ENCODE measurements at places on chromosomes 11 and 22. TPM values are rescaled to one million over a fixed set of nuclear protein-coding genes. Genes with fewer than 3 reads are reported as not detected.

- DNase-seq: peak; percentile 82
Observed at GRCh38 chr22:36873614-36874308, 13.0 kb downstream of the NCF4 start.

DNA sequence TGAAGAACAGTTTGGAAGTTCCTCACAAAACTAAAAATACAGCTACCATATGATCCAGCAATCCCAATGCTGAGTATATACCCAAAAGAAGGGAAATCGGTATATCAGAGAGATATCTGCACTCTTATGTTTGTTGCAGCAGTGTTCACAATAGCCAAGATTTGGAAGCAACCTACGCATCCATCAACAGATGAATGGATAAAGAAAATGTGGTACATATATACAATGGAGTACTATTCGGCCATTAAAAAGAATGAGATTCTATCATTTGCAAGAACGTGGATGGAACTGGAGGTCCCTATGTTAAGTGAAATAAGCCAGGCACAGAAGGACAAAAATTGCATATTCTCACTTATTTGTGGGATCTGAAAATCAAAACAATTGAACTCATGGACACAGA, 46.5 kb downstream of the XRRA1 start:
- DNase-seq: no peak

DNA sequence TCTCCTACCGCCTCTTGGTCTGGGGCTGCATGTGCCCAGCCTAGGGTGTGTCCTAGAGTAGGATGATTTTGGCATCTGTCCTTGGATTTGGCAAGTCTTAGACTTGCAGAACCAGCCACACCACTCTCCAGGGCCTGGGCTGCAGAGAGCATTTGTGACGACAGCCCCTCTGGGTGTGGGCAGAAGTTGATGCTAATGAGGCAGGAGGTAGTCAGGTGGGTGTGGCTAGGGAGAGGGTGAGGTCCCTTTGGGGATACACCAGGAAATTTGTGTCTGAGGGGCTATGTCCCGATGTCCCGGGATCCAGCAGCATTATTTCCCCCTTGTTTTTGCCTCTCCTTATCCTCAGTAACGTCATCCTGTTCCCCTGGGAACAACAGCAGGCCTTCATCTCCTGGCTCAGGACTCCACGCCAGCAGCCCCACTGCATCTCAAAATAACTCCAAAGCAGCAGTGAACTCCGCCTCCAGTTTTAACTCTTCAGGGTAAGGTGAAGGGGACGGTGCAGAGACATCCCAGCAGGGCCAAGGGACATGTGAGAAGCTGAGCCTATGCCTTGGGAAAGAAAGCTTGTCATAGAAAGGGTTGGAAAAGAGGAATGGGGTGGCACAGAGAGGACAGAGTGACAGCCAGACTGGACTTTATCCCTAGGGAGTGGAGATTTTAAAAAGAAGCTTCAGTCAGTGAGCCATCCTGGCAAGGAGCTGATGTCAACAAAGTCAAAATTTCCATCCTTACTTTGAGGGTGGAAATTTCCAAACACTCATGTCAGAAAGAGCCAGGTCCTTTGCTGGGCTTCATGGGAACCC, 8.0 kb upstream of the TLCD5 start:
- DNase-seq: no peak

DNA sequence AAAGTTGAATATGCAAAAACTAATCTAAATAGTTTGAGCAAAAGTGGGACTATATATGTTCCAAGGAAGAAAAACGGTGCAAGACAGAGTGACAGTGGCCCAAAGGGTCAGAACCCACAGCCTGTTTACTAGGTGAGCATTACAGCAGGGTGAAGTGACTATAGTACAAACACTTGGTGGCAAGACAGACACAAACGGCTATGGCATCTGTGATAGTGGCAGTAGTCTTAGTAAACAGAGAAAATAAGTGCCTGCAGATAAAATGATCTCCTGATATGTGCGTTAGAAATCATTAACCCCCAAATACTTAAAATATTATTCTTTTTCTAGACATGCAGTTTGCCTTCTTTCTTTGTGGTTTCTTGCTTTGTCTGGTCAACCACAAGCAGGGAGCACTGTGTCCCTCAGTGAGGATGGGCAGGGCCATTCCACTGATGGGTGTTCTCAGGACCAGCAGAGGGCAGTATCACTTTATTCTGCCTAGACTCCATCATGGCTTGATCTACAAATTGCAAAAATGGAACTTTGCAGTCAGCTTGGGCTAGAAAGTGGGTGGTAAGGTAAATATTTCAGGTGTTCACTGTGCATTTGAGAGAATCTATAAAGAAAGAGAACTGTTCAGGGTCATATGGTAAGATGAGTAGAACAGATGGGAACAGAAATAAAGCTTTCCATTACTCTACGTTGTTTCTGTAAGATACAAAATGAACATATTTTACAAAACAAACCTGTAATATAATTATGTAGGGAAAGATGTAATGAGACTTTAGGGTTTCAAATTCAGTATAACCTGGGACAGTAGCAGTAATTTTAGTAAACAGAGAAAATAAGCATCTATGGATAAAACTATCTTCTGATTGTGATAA, 198.2 kb downstream of the SWAP70 start:
- peak; percentile 74 for DNase-seq

DNA sequence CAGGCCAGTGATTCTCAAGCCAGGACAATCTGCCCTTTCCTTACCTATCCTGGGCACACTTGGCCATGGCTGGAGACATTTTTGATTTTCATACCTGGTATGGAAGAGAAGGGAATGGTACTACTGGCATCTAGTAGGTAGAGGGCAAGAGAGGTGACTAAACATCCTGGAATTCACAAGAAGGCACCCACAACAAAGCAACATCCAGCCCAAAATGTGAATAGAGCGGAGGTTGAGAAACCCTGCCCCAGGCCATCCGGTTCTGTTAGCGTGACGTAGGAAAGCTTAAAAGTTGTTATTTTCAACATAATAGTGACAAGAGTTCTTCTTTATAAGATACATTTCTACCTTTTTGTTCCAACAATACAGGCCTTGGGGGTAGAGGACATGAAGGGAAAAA, 114.9 kb upstream of the ALX4 start:
- DNase-seq: no peak

GRCh38 chr11:122019908-122020694, 95.9 kb downstream of the BLID start:
- no peak for DNase-seq

GRCh38 chr22:49398115-49398514, 429.6 kb downstream of the BRD1 start:
- no peak for DNase-seq

DNA sequence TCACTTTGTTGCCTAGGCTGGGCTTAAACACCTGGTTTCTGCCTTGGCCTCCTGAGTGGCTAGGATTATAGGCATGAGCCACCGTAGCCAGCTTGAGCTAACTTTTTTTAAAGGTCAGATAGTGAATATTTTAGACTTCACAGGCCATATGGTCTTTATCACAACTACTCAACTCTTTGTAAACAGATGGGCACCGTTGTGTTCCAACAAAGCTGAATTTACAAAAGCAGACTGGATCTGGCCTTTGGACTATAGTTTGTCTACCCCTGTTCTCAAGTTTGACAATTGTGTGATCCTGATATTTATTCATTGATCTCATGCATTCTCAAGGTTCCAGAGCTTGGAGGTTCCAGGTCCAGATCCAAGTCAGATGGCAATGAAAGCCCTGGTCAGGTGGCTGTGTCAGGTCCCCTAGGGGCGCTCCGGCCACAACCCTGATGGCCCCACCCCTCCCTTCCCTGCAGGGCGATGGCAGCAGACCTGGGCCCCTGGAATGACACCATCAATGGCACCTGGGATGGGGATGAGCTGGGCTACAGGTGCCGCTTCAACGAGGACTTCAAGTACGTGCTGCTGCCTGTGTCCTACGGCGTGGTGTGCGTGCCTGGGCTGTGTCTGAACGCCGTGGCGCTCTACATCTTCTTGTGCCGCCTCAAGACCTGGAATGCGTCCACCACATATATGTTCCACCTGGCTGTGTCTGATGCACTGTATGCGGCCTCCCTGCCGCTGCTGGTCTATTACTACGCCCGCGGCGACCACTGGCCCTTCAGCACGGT, 15.8 kb downstream of the P2RY2 start:
- no peak for DNase-seq

GRCh38 chr11:114074546-114075343, 15.2 kb downstream of the ZBTB16 start:
- no peak for DNase-seq

DNA sequence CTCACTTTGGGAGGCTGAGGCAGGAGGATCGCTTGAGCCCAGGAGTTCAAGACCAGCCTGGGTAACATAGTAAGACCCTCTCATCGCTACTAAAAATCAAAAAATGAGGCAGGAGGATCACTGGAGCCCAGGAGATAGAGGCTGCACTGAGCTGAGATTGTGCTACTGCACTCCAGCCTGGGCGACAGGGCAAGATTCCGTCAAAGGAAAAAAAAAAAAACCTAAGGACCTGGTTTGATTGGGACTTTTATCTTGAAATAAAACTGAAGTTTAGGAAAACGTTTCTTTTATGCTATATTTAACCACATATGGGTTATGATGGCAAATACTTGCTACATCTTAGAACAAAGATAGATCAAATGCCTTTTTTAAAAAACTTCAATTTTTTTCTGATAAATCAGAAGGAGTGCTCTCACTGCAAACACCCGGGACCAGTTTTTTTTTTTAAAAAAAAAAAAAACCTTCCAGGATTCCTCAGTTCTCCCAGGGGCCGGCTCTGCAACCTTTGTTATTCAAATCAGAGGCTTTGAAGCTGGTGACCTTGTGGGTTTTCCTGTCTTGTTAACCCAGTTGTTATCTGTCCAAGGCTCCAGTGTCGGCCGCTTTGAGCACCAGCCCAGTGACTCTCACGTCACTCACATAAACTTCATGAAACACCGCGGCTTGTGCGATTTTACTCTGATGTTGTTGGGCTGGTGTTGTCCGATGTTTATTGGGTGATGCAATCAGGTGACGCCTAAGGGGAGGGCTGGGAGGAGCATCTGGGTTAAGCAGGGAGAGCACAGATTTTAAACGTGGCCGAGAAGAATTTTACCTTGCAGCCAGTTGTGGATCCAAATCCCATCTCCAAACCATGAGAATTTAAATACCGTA, 24.7 kb upstream of the SLC22A12 start:
- DNase-seq: peak; percentile 65

- no peak for DNase-seq
Observed at GRCh38 chr11:101917226-101917625, 904 bp upstream of the ANGPTL5 start.

DNA sequence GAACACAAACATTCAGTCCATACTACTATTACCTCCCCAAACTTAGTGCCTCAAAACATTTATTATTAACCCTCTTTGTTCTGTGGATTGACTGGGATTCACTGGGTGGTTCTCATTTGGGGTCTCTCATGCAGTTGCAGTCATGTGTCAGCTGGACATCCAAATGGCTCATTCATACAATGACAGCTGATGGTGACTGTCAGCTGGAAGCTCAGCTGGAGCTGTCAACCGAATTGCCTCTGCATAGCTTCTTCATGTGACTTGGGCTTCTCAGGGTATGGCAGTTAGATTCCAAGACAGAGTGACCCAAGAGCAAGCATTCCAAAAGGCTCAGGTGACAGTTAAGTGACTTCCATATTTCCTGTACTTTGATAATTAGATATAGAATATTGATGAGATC, 85.2 kb downstream of the CCDC34 start:
- no peak for DNase-seq

- no peak for DNase-seq
Observed at GRCh38 chr22:29658176-29658575, 54.7 kb downstream of the NF2 start.

- DNase-seq: no peak
Observed at GRCh38 chr11:2209900-2210321, 38.3 kb upstream of the TH start.

DNA sequence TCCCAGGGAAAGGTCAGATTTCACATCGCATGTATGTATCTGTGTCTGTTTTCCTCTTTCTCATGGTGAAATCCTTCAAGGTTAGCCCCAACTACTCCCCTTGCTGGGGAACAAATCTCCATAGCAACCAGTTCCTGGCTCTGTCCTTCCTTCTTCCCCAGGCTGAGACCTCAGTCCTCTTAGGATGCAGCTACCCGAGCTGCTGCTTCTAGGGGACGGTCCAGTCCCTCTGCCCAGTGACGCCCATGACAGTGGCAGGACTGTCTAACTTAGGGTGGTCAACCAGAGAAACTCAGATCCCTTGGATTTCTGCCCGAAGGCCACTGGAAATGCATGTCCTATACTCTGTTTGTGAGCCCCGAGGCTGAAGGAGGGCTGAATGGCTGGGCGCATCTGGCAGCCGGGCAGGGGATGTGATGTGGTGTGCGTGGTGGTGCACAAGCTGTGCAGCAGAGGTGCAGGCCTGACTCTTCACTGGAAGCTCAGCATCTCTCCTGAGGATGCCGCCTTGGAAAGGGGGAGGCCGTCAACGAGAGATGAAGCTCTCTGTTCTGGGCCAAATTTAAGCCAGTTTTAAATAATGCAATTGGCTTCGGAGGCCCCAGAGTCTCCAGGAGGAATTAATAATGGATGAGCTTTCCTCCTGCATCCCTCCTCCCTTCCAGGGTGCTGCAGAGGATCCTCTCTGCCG, 118.7 kb upstream of the B3GAT1 start:
- no peak for DNase-seq

DNA sequence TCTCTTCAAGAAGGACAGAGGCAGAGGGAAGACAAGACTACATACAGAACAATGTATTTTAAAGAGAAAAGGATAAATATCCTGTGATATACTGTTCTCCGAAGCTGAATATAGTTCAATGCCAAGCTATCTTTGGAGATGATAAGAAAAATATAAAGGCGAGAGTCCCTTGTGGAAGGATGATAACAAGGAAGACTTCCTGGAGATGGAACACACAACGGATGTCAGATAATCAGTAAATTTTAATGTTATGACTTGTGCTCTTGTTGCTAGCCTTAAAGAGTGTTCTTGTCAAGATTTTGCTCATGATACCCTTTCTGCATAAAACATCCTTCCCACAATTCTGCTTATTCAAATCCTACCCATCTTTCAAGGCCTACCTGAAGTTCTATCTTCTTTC, 6.8 kb upstream of the CTR9 start:
- no peak for DNase-seq

- no peak for DNase-seq
Observed at GRCh38 chr11:7844986-7845385, 48.2 kb upstream of the OR5P2 start.

GRCh38 chr11:86595451-86595850, 77.0 kb downstream of the ME3 start:
- peak; percentile 16 for DNase-seq

- DNase-seq: no peak
Observed at GRCh38 chr11:77063407-77063806, 3.4 kb upstream of the CAPN5 start.

- DNase-seq: peak; percentile 70
Observed at GRCh38 chr22:19723983-19724827, 866 bp downstream of the GP1BB start.

- no peak for DNase-seq
Observed at GRCh38 chr11:26834601-26835000, 112.7 kb upstream of the SLC5A12 start.

GRCh38 chr11:87022254-87022653, 15.5 kb upstream of the TMEM135 start:
- no peak for DNase-seq

- DNase-seq: no peak
Observed at GRCh38 chr11:134750619-134751018, 338.6 kb upstream of the B3GAT1 start.

CD6 gene
- polyA plus RNA-seq: not detected

BAD gene
- 100 TPM for polyA plus RNA-seq

KIAA1671 gene
- 23.1 TPM for polyA plus RNA-seq

GLB1L3 gene
- polyA plus RNA-seq: not detected

NLRP14 gene
- polyA plus RNA-seq: 0.26 TPM

EXPH5 gene
- 0.03 TPM for polyA plus RNA-seq

BIRC2 gene
- 42.8 TPM for polyA plus RNA-seq

TMEM191C gene
- polyA plus RNA-seq: 0.47 TPM

ROM1 gene
- 5.3 TPM for polyA plus RNA-seq

RBM4 gene
- polyA plus RNA-seq: 361 TPM

KCNE3 gene
- polyA plus RNA-seq: 0.51 TPM

SLC22A9 gene
- polyA plus RNA-seq: not detected

PKDREJ gene
- not detected for polyA plus RNA-seq
